ENCODE measurements at places on chromosomes 13 and 19.
A peak's percentile ranks its signal among the peaks of the same experiment; 100 is the strongest.

DNA sequence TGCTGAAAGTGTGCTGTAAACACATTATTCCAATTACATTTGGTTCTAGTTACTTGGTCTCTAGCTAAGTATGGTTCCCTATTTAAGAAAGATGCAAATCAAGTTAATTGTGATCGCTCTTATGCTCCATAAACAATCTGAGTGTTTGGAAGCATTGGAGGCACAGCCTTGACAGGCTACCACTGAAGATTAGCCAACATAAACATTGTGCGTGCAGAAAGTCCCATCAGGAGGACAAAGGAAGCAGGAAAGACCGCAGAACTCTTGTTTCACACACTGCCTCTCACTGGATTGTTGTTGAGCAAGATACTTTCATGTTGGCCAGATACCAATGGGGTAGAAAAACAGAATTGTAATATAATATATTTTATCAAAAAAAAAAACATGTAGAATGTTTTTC lies 814.4 kb downstream of the EFNB2 start:
- no peak for DNase-seq

- no peak for DNase-seq
Measured at GRCh38 chr19:9953802-9954542, 17.7 kb upstream of the OLFM2 start.

DNA sequence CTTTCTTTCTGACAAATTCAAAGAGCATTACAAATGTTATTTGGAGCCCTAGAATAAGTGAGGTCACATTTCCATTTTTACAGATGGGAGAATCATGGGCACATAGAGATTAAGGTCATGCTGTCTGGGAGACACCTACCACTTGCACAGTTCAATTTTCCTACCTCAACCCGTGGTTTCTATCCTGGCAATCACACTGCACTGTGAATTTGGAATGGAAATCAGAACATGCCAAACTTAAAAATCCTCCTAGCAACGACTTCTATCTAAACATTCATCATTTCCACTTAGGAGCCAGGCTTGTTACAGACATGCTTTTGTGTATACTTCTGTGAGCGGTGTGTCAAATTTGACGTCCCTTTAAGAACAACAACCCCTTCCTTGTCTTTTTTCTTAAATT lies 251.5 kb downstream of the DNAJC15 start:
- no peak for DNase-seq

DNA sequence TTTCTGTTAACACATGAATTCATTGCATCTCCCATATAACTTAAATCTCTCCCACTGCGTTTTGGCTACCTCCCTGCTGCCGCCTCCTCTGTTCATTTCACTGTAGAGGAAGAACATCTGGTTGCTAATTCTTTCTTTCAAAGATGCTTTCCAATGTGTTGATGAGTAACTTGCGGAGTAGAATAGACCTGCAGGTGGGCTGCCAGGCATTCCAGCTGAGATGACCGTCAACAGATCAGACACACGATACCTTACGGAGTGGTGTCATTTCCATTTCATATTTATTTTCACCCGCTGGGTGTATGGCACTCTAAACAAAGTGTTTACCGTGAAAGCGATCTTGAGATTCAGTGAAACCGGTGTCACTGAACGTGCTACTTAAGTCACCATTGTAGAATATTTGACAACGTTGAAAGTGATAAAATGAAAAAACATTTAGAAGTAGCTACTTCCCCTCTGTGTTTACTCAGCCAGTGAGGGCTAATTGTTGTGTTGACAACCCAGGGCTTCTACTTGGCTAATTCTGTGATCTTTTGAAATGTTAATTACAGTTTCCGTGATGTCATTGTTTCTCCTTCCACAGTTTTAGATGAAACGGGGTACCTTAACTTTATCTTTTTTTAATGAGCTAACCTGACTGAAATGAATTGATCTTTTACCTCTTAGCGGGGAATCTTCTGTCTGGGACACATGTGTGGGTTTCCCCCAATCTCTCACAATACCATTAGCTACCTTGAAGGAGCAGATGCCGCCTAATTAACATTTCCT lies 228.5 kb upstream of the ARGLU1 start:
- DNase-seq: no peak

GRCh38 chr19:37725181-37725580 lies 5.6 kb upstream of the ZNF607 start:
- no peak for DNase-seq

DNA sequence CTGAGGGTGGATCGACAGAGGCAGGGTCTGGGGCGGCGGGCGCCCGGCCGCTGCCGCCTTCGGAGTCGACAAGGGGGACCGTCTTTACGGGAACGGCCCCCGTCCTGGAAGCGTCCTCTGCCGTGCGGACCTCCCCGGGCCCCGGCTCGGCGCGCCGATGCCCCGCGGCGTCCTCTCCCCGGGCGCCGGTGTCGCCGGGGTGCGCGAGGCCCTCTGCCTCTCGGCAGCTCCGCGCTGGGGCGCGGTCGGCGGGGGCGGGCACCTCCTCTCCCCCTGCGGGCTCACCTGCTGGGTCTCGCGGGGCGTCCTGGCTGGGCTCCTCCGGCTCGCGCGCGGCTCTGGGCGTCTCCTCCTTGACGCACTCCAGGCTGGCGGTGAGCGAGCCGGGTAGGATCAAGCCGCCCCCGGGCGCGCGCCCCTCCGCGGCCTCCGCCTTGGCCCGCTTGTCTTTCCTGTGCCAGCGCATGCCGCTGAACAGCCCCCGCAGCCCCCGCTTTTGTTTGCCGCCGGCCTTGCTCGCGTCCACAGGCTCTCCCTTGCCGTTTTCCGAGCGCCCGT lies 1.5 kb downstream of the AMER2 start:
- DNase-seq: no peak

GRCh38 chr19:48708471-48708870 lies 11.1 kb downstream of the MAMSTR start:
- DNase-seq: no peak

- DNase-seq: peak; percentile 11
Measured at GRCh38 chr19:50803633-50804419, 13.6 kb downstream of the ACP4 start.

- DNase-seq: no peak
Measured at GRCh38 chr13:99027260-99027659, 49.4 kb upstream of the DOCK9 start.

GRCh38 chr13:80591976-80592740 lies 251.2 kb upstream of the SPRY2 start:
- no peak for DNase-seq

DNA sequence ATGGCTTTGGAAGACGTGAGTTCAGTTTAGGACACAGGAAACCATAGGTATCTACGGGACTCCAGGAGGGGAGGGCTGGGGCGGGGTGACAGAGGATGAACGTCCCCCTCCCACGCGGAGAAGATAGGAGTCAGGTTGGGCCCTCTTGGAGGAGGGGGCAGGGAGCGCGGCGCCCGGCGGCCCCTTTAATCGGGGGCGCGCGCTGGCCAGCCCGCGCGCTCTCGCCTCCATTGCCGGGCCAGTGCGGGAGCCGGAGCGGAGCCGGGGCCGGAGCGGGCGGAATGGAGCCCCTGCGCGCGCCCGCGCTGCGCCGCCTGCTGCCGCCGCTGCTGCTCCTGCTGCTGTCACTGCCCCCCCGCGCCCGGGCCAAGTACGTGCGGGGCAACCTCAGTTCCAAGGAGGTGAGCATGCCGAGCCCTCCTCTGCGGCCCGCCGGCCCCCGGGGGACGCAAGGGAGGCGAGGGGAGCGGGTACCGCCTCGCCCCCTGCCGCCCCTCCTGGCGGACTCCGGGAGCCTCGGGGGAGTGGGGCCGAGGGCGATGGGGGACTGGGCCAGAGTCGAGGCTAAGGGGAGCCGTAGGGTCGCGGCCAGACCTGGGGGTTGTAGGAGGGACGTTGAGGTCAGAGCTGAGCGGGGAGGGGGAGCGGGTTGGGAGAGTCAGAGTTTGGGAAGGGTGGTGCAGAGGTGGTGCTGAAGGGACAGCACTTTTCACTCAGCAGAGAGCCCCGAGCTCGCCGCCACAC lies at the start of gene TMEM145:
TSS of gene TMEM145 (plus strand) at position 214 of the 744 bp plus-strand sequence. CDS start at position 282, 68 bp downstream.
- DNase-seq: peak; percentile 63

DNA sequence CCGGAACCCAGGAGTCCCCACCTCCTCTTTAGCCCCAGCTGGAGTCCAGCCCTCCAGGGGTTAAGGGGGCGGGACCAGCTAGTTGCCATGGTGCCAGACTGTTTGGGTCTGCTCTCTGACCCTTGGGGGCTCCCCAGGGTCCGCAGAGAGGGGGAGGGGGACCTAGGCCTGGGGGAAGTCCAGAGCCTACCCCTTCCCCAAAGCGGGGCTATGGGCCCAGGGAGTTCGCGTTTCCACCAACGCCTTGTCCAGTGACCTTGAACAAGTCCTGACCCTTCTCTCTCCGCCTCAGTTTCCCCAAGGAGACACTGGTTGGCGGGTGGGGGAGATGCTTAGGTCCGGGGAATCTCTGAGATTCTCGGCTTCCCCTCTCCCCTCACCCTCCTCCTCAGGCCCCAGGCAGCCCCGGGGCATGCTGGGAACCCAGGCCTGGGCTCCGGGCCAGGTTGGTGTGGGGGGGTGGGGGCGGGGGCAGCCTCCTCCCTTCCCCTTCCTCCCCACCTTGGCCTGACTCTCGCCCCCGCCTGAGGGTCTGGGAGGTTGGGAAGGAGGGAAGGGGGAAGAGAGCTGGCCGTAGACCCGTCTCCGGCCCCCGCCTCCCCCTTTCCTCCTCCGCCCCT lies 2.6 kb upstream of the SPACA6 start:
- peak; percentile 74 for DNase-seq

DNA sequence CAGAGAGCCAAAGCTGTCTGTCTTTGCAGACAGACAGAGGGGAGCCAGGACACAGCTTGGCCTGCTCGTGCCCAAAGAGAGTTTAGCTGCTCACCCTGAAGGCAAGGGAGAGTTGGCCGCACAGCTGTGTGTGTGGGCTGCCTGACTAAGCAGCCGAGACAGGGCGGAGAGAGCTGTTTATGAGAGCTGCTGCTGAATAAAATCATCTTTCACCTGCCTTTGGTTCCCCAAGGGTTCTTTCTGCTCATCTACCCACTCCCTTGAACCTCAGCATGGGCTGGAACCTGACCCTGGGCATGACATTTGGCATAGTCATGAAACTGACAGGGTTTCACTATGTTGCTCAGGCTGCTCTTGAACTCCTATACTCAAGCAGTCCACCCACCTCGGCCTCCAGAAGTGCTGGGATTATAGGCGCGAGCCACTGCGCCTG lies 98.2 kb downstream of the RBM26 start:
- peak; percentile 29 for DNase-seq

DNA sequence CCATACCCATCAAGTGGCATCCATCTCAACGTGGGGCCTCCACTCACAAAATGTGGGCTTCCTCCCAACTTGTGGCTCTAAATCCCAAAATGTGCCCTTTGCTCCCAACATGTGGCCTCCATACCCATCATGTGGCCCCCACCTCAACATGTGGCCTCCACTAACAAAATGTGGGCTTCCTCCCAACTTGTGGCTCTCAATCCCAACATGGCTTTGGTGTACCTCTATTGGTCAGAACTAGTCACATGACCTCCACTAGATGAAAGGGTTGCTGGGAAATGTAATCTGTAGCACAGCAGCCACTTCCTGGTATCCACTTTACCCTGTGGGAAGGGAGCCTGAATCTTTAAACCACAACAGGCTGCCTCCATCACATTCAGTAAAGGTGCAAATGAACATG lies 10.1 kb upstream of the ACER1 start:
- DNase-seq: no peak

GRCh38 chr19:35048911-35049411 lies 7.4 kb downstream of the HPN start:
- DNase-seq: no peak

DNA sequence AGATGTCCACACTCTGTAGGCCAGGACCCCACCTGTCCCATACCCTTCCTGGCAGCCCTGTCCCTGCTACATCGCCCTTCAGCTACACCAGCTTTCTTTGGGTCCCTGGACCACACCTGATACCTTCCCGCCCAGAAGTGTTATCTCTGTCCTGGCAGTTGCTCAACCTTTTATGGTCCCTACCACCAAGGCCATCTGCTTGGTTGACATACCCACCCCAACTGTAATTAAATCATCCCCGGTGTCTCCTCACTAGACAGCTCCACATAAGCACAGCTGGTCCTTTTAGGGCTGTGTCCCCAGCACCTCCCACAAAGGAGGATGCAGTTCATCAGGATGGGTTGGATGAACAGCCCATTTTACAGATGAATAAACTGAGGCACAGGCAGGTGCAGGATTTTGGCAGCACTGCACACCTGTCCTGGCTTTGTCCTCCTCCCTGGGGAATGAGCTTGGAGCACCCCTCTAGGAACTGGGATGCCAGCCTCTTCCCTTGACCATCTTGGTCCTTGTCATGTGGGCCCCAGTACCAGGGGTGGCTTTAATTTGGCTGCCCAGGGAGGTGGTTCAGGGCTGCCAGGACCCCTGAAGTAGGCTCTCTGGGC lies 12.9 kb downstream of the NACC1 start:
- DNase-seq: no peak

DNA sequence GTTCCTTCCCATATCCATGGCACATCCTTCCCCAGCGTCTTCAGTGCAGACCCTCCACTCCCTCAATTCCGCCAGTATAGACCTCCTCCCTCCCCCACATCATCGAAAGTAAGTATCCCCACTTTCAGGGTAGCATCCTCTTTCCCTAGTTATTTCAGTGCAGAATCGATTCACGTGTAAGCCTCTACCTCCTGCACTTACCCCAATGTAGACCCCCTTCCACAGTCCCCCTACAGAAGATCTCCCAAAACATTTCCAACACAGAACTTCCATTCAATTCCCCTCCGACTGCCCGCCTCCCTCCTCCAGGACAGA lies 664 bp downstream of the IRF3 start:
- DNase-seq: no peak

- DNase-seq: no peak
Measured at GRCh38 chr13:85864963-85865530, 65.8 kb upstream of the SLITRK6 start.

DNA sequence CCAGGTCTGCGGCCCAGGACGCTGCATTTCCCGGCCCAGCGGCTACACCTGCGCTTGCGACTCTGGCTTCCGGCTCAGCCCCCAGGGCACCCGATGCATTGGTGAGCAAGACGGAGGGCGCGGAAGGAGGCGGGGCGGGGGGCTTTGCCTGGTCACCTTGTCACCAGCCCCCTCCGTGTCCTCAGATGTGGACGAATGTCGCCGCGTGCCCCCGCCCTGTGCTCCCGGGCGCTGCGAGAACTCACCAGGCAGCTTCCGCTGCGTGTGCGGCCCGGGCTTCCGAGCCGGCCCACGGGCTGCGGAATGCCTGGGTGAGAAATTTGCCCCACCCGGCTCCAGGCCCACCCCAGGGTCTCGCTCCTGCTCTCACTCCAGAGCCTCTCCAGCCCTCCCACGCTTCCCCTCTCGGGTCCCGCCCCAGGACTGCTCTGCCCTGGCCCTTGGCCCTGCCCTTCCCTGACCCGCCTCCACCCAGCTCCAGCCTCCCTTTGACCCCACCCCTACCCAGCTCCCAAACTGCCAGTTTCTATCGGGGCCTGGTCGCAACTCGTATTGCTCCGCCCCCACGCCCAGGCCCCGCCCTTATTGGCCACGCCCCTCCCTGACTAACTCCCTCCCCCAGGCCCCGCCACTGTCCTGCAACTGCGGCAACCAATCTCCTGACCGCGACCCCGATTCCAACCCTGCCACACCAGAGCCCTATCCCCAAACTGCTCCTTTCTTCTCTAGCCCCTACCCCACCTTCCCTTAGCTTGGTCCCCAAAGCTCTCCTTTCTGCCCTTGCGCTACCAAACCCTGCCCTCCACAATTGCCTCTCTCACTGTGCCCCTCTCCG lies 8.6 kb downstream of the LTBP4 start:
- peak; percentile 63 for DNase-seq

Data from EH (cell line).